Coronary artery (tissue), 2 donors: ENCODE measurements at places on chromosomes 2 and 18.

GRCh38 chr18:76450452-76451395 is 44.3 kb downstream of the ZNF516 start:
- DNase-seq, result peak; percentile 80

DNA sequence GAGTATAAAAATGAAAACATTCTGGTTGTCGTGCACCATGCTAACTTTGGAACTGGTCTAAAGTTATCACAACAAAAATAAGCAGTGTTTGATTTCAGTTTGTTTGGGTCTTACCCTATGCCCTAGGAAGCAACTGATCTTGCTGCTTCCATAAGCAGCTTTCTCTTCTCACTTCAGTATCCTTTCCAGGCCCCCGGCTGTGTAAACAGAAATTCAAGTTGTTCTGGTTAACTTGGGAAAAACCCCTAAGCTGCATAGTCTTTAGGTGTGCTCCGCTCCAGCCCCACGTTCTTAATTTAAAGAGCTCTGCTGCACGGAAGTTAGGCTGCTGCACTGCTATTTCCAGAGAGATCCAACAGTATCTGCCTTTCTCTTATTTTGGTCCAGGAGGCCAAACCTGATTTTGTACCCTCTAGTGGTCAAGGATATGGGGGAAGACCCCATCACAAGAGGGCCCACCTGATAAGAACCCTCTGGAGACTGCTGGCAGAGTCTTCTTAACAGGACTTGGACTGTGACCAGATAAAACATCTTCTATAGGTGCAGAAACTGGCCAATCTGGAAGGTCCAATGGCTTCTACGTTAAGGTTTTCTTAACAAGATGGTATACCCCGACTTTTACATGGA is 69.1 kb downstream of the FEZ2 start:
- no peak for DNase-seq

DNA sequence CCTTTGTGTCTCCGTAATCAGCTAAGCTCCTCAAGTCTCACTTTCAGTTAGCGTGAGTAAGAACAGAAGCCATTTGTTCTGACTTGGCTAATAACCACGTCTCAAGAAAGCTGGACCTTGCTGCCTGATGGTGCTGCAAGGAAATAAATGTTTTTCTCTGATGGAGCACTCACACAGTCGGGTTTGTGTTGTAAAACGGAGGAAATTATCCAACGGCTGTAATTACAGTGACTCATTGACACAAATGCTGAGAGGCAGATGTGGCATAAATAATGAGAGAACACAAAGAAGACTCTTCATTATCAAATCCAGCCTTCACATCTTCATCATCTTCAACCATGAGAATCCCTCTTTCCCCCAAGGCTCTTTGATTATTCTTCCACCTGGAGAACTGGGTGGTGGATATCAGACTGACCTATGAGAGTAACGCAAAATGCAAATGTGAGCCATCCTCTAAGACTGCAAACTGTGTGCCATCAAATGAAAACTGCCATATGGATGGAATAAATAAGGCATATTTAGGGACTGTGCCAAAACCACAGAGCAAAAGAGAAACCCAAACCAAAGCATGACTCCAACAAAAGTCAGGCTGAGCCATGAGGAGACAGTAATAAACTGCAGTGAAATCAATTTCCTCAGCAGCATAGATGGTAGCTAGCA is 252.6 kb downstream of the RND3 start:
- no peak for DNase-seq

GRCh38 chr2:45643095-45643494 is 8.4 kb upstream of the PRKCE start:
- DNase-seq, result no peak

DNA sequence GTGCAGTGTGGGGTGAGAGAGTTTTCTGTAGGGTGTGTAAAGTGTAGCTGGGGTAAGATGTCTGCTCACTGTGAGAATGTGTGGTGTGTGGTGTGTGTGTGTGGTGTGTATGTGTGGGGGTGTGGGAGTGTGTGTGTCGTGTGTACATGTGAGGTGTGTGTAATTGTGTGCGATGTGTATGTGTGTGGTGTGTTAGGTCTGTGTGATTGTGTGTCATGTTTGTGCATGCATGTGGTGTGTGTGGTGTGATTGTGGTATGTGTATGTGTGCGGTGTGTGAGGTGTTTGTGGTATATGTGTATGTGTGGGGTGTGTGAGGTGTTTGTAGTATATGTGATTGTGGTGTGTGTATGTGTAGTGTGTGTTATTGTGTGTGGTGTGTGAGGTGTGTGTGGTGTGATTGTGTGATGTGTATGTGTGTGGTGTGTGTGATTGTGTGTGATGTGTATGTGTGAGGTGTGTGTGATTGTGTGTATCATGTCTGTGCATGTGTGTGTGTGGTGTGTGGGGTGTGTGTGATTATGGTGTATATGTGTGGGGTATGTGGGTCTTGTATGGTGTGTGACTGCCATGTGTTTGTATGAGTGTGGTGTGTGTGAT is 241.7 kb upstream of the HDAC4 start:
- peak; percentile 21 for DNase-seq

GRCh38 chr2:217279556-217279955 is 419.7 kb upstream of the TNP1 start:
- DNase-seq, result no peak

- DNase-seq, result no peak
These were observed 243.9 kb downstream of the VAPA start for GRCh38 chr18:10157706-10158105.

- DNase-seq, result no peak
These were observed 18.6 kb downstream of the PRKD3 start for GRCh38 chr2:37306024-37306423.

DNA sequence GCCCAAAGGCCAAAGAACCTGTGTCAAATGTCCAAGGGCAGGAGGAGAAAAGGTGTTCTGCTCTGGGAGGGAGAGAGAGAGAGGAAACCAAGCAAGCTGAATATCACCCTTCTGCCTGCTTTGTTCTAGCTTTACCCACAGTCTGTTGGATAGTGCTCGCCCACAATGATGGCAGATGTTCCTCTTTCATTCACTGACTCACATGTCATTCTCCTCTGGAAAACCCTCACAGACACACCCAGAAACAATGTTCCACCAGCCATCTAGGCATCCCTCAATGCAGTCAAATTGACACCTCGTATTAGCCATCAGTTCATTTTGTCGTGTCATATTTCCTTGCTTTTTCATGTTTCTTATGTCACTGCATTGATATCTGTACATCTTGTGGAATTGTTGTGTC is 150.3 kb downstream of the UBR3 start:
- DNase-seq, result no peak

DNA sequence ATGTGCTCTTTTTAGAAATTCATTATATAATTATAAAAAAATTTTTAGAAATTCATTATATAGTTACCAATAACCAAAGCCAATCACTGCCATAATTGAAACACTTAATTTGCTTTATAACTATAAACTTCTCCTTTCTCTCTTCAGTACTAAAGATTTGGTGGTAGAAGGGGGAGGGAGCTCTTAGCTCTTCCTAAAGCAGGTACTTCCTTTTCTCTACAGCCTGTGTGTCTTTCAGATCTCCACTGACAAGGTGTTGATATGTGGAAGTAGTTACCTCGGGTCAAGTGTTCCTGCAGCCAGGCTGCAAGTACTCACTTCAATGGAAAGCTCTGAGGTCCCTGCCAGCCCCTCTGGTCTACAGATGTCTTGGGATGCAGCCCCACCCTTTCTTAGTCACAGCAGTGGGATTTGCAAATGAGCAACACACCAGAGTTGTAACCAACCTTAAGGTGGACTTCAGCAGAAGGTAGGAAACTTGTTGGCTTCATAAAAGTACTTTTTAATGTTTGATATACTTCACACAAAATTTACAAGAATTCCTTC is 690.0 kb downstream of the ARHGAP15 start:
- DNase-seq, result no peak

DNA sequence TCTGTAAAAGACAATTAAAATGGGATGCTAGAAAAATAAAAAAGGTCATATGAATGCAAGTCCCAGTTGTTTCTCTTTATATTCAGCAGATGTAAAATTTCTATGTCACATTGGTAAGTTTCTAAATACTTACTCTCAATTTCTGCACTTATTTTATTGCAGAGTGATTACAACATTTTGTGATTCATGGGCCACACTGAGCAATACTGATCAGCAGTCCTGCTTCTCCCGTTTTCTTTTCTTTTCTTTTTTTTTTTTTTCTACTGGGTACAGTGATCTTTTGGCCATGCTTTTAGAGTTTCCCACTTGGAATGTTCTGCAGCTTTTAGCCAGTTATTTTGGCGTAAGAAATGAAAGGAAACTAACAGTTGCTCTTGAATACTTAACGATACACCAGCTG is 38.8 kb downstream of the LIMS1 start:
- no peak for DNase-seq

DNA sequence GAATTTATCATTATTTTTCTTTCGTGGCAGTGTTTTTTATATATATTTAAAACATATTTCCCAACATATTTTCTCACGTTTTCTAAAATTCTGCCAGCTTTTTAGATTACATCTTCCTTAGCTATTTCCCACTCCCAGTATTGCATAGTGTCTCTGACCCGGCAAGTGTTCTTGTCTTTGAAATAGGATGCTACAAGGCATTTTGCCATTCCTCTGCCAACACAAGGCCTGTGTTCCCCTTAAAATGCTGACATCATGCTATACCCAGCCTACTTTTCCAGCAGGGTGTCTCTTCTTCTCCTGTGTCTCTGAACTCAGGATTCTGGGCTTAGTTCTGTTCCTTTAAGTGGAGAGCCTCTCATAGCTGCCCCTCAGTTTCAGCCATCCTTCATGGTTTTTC is 115.2 kb downstream of the DIS3L2 start:
- DNase-seq, result no peak

DNA sequence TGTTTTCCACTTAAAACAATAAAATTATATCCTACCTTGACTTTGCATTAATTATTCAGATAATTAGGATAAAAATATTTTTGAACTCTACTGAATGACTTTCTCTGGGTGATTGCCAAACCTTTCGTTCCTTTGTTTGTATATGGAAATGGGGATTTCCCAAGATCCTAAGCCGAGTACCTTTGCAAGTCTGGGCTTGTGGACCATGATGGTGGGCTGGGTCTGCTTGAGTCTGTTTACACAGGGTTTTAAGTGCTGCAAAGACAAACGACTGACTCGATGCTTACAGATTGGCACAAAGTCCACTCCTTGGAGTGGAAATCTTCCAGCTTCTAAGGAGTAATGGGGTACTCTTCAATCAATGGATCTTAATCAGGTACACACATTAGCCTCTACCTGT is 659.5 kb downstream of the TSN start:
- DNase-seq, result no peak

DNA sequence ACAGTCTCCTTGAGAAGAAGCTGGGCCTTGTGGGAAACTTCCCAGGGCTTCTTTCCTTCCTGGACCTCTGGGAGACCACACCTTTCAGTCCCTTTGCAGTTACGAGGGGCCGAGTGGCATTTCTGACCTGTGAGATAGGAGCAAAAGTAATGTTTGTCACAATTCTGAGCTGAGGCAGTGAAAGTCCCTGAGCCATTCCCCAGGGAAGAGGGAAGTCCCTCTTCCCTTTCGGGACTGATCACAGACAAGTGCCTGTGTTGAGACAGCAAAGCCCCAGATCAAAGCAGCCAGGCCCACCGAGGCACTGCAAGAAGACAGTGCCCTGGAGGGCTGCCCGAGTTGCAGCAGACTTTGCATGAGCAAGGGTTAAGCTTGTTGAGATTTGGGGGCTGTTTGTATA is 41.9 kb downstream of the RHOB start:
- DNase-seq, result no peak
